ENCODE measurements at places on chromosomes 12 and 14.

DNA sequence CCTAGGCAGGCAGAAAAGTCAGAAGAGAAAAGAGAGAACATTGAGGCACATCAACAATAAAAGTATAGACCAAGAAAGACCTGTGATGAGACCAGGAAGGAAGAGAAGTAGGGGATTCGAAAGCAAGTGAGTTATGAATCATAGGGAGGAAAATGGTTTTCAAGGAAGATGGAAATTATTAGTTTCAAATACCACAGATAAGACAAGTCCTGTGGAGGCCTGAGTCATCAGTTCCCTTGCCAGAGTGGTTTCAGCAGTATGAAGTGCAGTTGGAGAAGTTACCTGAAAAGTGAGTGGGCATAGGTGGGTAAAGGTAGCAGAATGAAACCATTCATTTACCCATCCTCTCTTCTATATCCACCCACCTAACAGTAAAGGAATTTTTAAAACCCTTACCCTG lies 25.2 kb upstream of the TSPAN8 start:
- no peak for DNase-seq

DNA sequence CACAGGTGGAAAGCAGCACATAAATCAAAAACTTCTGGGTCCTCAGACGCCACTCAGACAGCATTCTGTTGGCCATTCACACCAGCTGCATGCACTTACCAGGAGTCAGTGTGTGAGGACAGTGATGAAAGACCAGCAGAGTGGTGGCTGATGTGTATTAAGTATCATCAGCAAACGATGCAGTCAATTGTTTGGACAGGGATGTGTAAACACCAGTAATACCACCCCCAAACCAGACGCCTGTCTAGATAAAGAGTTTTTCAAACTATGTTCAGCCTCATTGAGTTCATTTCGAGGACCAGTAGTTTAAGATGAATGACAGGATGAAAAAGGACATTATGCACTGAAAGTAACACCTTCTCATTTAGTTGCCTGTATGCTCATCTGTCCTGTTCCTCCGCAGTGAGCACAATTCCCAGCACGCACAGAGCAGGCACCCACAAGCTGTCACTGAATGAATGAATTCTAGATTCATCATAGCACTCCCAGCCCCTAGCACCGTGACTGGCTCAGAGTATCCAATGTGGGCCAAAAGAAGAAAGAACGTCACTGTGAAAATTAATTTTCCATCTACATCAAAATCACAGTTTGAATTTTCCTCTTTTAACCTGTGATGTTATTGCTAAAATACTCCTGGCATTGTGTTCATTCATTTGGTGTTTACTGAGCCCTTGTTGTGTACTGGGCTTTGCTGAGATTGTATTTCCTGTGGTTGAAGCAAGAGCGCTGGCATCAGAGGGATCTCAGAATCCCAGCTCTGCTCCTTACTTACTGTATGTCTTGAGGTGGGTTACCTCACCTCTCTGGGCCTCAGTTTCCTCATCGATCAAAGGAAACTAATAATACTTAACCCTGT lies 124.8 kb upstream of the NOS1 start:
- DNase-seq: no peak

- DNase-seq: no peak
Observed at GRCh38 chr14:86039176-86039575, 509.2 kb downstream of the FLRT2 start.

DNA sequence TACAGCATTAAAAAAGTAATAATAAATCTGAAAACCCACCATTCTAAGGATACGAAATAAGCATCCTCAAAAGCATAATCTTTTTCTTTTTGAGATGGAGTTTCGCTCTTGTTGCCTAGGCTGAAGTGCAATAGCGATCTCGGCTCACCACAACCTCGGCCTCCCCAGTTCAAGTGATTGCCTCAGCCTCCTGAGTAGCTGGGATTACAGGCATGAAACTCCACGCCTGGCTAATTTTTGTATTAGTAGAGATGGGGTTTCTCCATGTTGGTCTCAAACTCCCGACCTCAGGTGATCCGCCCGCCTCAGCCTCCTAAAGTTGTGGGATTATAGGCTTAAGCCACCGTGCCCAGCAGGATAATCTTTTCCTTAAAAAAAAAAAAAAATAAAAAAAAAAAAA lies 4.3 kb downstream of the CCNT1 start:
- no peak for DNase-seq

GRCh38 chr14:59507063-59507751 lies 22.9 kb downstream of the JKAMP start:
- DNase-seq: peak; percentile 43

DNA sequence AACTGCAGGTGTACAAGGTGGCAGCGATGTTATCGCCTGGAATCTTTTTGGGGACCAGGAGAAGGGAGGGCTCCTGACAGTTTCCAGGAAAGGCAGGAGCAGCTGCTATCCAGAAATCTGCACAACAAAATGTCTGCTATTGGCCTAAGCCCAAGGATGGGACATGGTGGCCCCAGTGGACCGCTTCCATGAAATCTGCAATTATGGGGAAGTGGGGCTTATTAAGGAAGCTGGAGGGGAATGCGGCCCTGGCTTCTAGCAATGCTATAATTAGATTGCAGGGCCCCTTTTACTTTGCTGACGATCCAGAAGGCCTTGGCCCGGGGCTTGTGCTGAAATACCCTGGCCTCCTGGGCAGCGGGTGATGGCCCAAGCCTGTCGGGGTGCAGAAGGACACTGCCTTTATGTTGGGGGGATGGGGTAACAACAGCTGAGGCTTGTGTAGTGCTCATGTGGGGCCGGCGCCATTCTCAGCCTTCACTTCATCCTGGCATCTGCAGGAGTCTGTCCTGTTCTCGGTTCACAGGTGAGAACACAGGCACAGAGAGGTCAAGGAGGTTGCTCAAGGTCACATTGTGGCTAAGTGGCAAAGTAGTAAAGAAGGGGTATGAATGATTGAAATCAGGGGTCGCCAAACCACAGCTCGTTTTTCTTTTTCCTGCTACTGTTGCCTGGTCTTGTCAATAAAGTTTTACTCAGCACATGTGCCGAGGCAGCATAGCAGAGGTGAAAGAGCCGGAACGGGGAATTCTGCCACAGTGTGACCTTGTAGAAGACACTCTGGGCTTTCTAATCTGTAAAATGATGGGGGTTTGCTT lies 153.5 kb downstream of the RBM19 start:
- DNase-seq: no peak

DNA sequence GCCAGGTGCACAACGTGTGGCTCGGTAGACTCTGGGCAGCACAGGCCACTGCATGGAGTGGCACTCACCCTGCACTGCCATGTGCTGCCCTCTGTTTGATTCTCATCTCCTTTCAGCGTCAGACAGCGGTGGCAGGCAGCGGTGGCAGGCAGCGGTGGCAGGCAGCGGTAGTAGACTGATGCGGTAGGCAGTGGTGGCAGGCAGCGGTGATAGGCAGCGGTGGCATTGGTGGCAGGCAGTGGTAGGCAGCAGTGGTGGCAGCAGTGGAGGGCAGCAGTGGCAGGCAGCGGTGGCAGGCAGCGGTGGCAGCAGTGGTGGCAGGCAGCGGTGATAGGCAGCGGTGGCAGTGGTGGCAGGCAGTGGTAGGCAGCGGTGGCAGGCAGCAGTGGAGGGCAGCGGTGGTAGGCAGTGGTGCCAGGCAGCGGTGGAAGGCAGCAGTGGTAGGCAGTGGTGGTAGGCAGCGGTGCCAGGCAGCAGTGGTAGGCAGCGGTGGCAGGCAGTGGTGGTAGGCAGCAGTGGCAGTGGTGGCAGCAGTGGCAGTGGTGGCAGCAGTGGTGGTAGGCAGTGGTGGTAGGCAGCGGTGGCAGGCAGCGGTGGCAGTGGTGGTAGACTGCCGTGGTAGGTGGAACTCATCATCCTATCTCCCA lies 6.0 kb upstream of the MEG3 start:
- DNase-seq: no peak

DNA sequence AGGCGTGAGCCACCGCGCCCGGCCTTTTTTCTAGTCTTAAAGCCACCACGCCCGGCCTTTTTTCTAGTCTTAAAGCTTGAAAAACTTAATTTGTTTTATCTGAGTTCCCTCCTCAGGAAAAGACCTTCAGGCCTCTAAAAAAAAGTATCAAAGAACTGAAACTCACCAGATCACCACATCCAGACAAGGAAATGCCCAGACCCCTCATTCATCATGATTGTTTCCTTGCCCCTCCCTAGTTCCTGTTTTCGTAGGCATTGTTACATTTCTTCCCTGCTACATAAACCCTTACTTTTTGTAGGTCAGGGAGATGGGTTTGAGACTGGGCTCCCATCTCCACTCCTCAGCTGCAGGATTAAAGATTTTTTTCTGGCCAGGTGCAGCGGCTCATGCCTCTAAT lies 21.1 kb upstream of the VWF start:
- DNase-seq: no peak

GRCh38 chr12:85424581-85425348 lies 144.7 kb downstream of the ALX1 start:
- DNase-seq: no peak

- no peak for DNase-seq
Observed at GRCh38 chr12:15244341-15244740, 23.1 kb upstream of the RERG start.

- DNase-seq: no peak
Observed at GRCh38 chr14:91335191-91336092, 82.2 kb downstream of the CCDC88C start.

DNA sequence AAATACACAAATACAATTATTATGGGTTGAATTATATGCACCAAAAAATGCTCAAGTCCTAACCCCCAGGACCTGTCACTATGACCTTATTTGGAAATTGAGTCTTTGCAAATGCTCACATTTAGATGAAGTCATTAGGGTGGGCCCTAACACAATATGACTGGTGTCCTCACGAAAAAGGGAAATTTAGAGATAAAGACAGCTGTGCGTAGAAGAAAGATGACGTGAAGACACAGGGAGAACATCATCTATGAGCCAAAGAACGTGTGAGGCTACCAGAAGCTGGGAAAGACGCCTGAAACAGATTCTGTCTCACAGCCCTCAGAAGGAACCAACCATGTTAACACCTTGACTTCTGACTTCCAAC lies 259.2 kb downstream of the EMP1 start:
- no peak for DNase-seq

- peak; percentile 83 for DNase-seq
Observed at GRCh38 chr14:103104654-103105452, 10.3 kb downstream of the EXOC3L4 start.

GRCh38 chr14:68843471-68844209 lies 50.8 kb upstream of the ZFP36L1 start:
- peak; percentile 80 for DNase-seq

DNA sequence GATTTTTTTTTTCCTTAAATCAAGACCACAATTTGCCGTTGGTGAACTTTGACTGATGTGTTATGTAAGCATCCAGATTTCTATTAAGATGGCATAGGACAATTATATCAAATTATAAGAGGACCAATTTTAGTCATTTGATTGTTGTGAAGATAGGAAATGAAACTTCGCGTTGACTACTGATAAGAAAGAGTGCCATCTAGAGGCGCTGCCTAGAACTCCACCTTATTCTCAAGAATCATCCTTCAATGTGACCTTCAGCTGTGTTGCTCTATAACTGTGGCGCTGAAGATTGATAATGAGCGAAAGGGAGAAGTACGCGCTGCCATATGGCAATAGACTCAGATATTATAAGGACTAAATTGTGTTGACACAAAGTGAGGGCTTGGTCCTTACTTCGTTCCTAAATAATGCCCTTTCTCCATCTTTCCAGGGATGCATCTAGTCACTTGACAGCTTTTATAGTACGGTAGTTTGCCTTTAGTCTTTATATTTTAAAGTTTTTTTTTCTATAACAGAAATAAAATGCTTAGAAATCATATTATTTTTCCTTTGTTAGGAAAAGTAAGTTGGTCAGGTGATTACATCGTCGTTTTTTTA lies 350.8 kb upstream of the STXBP6 start:
- no peak for DNase-seq

- no peak for DNase-seq
Observed at GRCh38 chr12:128445415-128446127, 178.6 kb downstream of the TMEM132C start.

DNA sequence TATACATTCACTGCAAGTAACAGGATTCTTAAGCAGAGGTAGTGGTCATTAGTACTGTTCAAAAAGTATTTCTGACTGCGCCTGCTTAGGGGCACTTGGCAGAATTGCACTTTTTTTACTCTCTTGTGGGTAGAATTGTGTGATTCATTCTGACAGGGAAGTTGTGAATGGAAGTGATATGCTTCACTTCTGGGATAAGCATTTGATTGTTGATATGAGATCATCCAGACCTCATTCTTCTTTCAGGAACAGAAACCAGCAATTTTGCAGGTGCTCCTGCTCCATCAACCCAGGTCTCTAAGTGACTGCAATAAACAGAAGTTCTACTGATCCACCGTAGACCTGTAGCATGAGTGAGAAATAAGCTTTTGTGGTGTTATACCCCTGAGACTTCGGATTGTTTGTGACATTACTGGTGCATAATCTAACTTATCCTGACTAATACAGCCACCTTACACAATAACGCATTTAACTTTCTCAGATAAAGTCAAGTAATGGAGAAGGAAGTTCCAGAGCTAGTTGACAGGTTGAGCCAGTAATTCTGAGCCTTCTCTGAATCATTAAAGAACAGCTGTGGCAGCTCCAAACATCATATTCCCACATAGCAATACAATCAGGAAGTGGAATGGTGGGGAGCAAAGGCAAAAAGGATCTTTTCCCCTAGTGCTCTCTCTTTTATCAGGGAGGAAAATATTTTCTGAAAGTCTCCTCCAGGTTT lies 387.9 kb downstream of the SYT1 start:
- no peak for DNase-seq

Data from activated T-cell treated with anti-CD3 and anti-CD28 coated beads, Interleukin-2, amount 50 U/mL, for 1 hour (primary cell).